ENCODE measurements at places on chromosomes 12 and 14.

GRCh38 chr12:55067701-55068100 is 47.9 kb downstream of the NEUROD4 start:
- no peak for DNase-seq

GRCh38 chr12:6786416-6787094 is 2.8 kb upstream of the CD4 start:
- DNase-seq: no peak

DNA sequence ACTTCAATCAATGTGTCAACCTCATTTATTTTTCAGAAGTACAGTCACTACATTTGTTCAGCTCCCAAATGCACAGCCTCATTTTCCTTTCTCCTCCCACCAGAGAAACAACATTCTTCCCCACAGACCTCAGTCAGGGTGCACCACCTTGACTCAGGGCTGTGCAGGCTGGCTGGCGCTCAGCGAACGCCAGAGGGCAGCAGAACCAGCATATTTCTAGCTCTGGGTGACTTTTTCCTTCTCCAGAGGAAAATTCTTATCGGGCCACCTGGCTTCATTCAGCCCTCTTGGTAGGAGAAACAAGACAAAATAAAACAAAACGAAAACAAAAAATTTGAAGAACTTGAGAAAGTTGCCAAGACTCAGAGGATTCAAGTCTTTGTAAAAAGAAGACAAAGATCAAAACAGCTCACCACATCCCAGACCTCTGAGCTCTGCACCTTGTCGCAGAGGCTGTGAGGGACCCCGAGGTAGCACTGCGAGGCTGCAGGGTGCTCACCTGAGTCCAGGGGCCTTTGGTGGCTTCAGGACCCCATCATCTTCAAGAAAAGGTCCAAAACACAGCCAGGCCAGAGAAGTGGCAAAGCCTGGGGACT is 33.7 kb downstream of the PAH start:
- DNase-seq: no peak

GRCh38 chr12:60106214-60106613 is 510.4 kb downstream of the SLC16A7 start:
- no peak for DNase-seq

- DNase-seq: no peak
Measured at GRCh38 chr14:71574976-71575375, 357.3 kb upstream of the RGS6 start.

DNA sequence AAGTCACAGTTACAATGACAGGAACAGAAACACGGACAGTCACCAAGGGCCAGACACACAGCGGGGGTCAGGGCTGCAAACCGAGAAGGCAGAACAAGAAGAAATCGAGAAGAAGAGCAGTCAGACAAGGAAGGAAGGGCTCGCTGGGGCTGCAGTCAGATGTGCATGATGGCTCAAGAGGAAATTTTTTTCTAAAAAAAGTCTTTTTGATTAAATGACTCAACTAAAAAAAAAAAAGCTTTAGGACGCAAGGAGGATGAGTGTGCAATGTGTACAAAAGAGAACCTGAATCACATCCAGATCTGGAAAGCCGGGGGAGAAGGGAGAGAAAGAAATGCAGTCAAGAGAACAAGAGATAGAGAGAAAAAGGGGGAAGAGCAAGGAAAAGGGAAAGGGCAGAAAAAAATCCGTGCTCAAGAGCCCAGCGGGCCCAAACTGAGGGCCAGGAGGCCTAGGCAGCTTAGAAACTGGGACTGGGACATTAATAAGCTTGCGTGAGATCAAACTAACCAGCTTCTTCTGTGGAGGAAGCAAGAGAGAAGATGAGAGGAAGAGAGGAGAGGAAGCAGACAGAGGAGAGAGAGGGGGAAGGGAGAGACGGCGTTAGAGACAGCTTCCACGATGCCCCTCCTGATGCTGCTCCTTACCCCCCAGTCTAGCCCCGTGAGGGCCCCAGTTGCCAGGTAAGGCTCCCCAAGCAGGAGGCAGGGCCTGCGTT is 6.7 kb downstream of the IFFO1 start:
- DNase-seq: no peak

- DNase-seq: no peak
Measured at GRCh38 chr12:112025808-112026375, 12.7 kb downstream of the ERP29 start.

- no peak for DNase-seq
Measured at GRCh38 chr12:92278378-92278828, 132.8 kb upstream of the BTG1 start.

GRCh38 chr12:45674181-45674977 is 55.1 kb upstream of the ARID2 start:
- no peak for DNase-seq

DNA sequence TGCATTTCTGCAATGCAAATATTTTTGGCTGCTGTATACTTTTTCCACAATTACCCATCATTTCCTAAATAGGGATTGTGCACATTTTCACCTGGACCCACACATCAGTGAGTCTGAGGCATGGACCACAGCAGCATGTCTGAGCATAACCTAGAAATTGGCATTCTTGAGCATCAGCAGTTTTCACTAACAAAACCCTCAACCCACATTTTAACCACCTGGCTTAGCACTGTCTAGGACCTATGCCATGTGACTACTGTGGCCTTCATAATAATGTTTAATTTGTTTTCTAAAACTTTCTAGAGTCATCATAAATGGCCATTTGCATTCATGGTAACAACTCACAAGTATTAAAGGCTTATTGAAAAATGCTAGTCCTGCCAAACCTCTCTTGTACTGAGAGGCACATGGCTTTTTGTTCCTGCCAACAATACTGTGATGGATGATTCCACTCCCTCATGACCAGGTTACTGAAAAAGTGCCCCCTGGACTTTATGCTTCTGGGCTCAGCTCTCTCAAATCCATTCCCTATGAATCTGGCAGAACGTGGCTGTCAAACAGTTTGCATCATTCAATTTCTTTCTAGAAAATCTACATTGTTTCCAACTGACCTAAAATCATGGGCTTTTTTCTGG is 240.0 kb downstream of the MDGA2 start:
- DNase-seq: no peak

DNA sequence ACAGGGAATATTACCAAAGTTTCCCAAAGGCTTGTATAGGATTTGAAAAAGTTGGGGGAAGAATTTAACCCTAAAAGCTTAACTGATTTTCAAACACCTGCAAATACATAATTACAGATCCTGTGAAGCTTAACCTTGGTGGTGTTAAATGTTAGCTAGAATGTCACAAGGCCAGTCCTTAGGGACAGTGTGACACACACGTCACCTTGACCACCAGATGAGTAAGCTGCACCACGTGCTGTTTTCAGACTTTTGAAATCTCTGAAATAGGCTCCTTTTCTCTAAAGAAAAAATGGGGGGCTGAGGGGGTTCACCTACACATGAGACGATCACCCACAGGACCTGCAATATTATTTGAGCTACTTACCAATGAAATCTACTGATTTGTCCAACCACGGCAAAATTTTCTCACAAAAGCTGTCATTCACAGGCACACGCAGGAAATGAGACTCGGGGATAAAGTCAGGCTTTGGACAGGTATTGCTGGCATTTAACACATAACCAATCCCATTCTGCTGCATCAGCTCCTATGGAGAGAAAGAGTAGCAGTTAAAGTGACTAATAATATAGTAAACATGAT is 75.9 kb downstream of the DUSP16 start:
- no peak for DNase-seq

- no peak for DNase-seq
Measured at GRCh38 chr12:58204071-58204470, 262.7 kb downstream of the ATP23 start.

GRCh38 chr12:8081251-8081920 is 688 bp upstream of the NECAP1 start:
- DNase-seq: no peak

DNA sequence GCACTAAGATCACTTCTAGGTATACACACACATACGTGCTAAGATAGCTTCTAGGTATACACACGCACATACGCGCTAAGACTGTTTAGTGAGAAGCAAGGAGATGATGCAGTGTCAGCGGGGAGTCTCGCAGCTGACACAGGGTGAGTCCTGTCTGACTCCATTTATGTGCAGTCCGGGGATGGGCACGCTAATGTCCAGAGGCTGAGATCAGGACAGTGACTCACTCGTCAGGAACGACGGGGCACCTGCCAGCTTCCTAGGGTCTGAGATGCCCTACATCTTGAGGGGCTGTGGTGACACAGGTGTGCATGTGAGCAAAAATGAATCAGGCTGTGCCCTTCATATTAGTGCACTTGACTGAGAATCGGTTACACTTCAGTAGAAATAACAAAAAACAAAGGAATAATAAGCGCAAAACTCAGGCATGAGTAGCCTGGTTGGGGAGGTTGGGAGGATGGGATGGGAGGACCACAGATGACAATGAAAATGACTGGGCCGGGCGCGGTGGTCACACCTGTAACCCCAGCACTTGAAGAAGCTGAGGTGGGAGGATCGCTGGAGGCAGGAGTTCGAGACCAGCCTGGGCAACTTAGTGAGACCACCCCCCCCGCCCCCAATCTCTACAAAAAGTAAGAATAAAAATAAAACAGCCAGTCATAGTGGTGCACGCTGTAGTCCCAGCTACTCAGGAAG is 29.1 kb upstream of the ULK1 start:
- DNase-seq: no peak
